ENCODE measurements at places on chromosomes 6 and 20. TPM values are rescaled to one million over a fixed set of nuclear protein-coding genes. Genes with fewer than 3 reads are reported as not detected.

DNA sequence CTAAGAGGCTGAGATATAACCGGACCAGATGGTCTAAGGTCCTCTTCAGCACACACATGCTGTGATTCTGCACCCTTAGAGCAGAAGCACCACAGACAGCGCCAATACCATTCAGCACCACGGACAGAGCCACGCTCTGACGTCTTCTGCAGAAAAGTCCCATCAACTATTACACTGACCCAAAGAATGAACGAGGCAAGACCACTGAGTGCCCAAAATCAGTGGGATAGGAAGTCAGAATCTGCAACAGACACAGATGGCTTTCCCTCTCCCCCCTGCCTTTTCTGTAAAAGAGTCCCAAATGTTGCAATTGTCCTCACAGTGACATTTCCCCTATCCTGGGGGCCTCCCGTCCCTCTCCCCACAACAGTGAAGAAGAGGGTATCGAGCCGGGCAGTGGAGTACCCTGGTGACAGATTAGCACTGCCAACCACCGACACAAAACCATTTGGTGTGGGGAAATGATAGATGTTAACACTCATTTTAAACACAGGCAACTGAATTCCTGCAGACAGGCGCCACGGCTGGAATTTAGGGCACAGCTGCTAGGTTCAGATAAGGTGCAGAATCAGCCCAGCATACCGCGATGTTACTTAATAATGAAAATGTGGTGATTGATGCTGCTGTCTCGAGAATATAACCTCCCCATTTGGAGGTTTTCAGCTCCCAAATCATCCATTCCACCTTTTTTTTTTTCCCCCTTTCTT lies 66.6 kb upstream of the CTNNBL1 start:
- no peak for DNase-seq

GRCh38 chr6:121999456-122000065 lies 399.9 kb upstream of the HSF2 start:
- no peak for DNase-seq

GRCh38 chr6:90285611-90286381 lies 10.8 kb downstream of the BACH2 start:
- DNase-seq, result peak; percentile 35

DNA sequence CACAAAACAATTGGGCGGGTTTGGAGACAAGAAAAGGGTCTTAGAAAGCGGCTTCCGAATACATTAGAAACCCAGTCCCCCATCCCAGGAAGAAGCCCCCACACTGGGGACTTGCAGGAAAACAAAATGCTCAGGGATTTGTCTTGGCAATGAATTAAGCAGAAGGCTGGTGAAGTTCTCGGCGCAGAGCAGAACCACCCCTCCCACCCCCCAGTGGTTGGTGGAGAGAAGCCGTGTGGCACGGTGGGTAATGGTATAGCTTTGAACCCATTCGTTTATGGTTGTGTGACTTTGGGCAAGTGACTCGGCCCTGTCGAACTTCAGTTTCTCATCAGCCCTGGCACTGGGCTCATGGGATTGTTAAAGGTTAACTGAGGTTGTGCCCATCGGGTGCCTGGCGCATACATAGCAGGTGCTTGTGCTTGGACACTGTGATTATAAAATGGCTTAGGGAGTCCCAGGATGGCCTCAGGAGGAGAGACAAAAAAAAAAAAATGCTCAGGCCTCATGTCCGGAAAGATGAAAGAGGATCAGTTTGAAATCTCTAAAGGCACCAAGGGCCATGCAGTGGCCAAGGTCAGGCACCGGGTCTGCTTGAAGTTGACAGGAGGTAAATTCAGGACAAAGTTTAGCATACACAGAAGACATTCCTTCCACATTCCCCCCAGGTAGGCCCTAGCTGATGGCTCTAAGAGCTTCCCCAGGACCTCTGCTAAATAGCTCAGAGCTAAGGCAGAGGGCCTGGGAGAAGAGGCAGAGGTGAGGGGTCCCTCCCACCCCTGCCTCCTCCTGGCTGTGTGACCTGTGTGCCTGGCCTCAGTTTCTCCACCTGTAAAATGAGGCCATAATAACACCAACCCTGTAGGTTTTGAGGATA lies 120.1 kb upstream of the PTPN1 start:
- no peak for DNase-seq

- no peak for DNase-seq
These were observed 239.2 kb downstream of the GMPR start for GRCh38 chr6:16477367-16478149.

HIVEP1 gene
- polyA plus RNA-seq, result 13.6 TPM

IPCEF1 gene
- 0.02 TPM for polyA plus RNA-seq

DNA sequence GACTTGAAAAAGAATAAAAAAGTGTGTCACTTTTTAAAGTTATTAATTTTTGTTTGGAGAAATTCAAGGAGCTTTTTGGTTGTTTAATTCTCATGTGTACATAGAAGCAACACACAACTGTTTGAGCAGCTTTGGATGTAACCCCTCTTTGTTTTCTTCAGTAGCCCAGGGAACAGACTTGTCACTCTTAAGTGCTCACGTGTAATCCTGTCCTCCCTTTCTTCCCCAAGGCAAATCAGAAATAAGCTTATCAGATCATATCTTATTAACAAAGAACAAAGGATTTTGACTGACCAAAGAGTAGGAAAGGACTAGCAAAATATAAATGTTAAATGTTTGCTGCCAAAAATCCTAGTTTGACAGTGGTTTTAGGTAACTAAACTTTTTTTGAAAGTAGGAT lies 7.3 kb upstream of the FLRT3 start:
- DNase-seq, result no peak

MAPK13 gene
- polyA plus RNA-seq, result 3.8 TPM

DNA sequence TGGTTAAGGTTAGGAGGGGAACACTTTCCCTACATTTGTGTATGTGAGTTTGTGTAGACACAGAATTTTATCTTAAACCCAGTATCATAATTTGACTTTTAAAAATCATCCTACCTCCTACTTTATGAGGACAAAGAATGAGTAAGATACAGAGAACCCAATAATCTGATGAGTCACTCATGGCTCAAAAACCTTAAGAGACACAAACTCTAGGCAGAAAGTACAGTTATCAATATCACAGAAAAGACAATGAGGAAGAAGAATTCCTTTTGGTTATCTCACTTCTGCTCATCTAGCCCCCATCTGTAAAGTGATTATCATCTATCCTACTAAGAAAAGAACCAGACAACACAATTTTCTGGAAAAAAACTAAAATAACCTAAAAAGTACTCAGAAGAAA lies 87.7 kb downstream of the EPB41L2 start:
- DNase-seq, result no peak

- DNase-seq, result no peak
These were observed 58.9 kb downstream of the GMDS start for GRCh38 chr6:2186516-2186915.

- DNase-seq, result no peak
These were observed 42.3 kb upstream of the RALGAPA2 start for GRCh38 chr20:20754714-20755113.

- DNase-seq, result no peak
These were observed 66.3 kb downstream of the NOL4L start for GRCh38 chr20:32518593-32519380.

DNA sequence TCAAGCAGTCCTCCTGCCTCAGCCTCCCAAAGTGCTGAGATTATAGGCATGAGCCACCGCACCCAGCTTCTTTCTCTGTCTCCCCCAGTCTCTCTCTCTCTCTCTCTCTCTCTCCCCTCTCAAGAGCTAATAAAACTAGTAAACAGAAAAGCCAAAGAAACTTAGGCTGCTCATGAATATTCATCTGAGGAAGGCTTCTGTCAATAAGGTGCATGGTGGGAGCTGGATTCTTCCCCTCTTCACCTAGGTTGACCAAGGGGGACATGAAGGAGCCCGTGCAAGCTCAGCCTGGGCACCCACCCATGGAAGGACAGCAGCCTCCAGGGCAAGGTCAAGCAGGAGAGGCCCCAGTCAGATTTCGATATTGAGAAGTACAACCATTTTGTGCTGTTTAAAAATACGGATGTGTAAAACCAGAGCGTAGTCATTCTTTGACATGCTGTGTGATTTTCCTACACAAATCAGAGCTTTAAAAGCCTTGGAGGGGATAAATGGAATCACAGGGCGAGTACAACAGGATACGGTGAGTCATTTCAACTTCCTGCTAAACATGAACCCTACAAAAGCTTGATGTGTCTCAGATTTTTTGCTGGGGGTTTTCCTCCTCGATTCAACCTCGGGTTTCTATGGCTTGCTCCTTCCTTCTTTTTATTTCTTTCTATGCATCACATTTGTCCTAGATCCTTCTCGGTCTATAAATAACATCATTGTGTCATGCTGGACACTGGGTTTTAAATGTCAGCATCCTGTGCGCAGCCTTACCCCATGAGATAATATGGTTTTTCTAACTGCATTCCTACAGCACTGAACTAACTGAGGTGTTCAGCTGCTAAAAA lies 368.9 kb upstream of the JARID2 start:
- no peak for DNase-seq

DNA sequence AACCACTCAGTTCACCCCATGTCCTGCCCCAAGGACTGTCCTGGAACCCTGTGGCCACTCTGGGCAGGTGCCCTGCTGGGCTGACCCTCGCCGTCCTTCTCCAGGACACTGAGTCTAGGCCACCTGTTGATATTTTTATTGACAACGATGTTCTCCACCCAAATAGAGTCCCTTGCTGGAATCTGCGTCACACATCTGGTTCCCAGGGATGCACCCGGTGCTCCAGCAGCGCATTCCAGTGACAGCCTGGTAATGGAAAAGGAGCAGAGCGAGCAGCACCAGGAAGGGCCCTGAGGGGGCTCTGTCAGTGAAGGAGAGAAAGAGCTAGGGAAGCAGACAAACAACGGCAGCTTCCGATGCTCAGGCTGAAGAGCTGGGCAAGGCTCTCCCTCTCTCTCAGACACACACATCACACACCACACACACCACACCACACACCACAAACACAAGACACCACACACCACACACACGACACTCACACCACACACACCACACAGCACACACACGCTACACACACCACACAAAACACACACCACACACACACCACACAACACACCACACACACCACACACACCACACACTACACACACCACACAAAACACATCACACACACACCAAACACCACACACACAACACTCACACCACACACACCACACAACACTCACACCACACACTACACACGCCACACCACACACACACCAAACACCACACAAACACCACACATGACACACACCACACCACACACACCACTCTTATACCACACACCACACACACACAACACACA lies 117.9 kb upstream of the THBS2 start:
- DNase-seq, result no peak

DNA sequence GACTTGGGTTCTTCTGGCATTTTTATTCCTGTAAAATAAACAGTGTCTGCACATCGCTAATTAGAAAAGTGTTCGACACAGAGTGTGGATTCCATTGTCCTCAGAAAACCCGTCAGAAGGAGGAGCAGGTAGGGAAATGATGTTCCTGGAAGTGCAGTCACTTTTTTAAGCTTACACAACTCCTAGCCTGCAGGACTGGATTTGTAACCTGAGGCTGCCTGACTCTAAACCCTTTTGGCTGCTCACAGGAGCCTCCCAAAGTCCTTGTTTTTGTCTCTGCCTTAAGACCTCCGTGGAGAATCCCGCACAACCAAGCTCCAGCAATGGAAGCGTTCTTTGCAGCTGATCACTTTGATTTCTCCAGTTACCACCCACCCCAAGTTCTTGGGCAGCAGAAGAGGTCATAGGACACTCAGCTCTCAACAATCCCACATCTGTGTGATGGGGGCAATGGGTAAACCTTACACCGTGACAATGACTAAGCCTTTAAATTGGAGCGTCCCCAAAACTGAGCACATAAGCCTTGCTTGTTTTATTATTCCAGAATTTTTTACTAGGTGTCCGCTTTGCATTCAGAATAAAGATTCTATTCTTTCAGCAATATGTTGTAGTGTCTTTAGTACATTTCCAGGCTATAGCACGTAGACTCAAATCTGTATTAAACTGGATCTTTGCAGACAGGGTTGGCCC lies 227.9 kb downstream of the TBXT start:
- no peak for DNase-seq

DNA sequence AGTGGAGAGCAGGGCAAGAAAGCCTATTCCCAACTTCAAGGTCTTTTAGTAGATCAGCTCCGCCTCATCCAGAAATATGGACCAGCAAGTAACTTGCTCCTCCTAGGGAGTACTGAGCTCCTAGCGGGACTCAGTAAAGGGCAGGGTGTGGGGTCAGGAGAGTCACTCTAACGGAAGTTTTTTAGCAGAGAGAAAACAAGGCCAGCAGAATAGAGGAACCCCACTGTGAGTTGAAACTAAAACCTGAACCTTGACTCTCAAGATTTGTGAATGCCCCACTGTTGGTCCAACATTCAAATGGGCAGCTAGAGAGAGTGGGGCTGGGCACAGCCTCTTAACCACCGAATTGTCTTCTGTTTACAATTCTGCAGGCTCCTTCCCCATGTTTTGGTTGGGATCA lies 244.8 kb downstream of the FARS2 start:
- no peak for DNase-seq

DNA sequence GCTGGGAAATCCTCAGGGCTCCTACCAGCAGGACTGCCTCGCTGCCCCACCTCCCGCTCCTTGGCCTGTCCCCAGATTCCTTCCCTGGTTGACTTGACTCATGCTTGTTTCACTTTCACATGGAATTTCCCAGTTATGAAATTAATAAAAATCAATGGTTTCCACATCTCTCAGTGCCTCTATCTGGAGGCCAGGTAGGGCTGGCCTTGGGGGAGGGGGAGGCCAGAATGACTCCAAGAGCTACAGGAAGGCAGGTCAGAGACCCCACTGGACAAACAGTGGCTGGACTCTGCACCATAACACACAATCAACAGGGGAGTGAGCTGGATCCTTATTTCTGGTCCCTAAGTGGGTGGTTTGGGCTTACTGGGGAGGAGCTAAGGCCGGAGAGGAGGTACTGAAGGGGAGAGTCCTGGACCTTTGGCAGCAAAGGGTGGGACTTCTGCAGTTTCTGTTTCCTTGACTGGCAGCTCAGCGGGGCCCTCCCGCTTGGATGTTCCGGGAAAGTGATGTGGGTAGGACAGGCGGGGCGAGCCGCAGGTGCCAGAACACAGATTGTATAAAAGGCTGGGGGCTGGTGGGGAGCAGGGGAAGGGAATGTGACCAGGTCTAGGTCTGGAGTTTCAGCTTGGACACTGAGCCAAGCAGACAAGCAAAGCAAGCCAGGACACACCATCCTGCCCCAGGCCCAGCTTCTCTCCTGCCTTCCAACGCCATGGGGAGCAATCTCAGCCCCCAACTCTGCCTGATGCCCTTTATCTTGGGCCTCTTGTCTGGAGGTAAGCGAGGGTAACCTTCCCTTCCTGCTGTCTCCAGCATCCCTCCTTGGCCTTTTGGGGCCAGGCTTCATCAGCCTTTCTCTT lies at the start of gene CFB:
Gene CFB, plus strand, starts transcription at position 589 of the 863 bp plus-strand sequence. Its CDS starts 127 bp downstream, at position 716.
- DNase-seq, result no peak

Data from BJ (cell line).